GM04503 (cell line): ENCODE measurements at places on chromosomes 6 and 20.

GRCh38 chr20:49747707-49748524, 34.2 kb upstream of the B4GALT5 start:
- DNase-seq = peak; percentile 42

DNA sequence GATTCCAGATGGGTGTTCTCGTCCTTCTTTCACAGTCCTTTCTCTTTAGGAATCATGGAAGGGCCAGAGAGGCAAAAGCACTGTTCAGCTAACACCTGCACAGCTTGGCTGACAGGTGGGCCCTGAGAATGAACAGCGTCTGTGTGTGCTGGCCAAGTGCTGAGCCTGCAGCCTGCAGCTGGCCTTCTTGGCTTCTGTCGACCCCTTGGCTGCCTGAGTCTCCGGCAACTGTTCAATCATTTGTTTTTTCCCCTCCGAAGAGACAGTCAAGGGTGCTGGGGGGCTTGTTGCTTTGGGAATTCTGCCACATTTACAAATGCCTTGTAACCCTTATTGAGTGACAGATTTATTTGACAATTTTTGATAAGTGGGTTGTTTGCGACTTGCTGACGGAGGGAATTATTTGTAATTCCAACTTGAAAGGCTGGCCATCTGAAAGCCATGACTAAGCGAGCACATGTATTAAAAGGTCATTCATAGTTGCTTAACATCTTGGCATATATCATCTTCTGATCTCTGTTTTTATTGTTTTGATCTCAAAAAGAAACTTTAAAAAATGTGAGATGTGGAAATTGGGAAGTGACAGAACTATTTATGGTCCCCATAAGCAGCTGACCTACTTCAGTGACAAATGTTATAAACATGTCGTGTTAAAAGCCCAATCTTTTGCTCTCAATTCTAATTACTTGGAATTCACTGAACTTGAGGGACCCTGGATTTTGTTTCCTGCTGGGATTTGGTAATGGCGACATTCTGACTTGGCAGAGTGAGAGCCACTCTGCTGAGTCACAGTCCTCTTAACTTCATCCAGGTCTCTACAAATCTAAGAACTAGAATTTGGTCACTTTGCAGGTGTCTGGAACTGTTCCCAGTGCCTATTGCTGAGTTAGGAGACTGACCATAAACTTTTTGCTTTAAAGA, 41.9 kb upstream of the FERMT1 start:
- no peak for DNase-seq

DNA sequence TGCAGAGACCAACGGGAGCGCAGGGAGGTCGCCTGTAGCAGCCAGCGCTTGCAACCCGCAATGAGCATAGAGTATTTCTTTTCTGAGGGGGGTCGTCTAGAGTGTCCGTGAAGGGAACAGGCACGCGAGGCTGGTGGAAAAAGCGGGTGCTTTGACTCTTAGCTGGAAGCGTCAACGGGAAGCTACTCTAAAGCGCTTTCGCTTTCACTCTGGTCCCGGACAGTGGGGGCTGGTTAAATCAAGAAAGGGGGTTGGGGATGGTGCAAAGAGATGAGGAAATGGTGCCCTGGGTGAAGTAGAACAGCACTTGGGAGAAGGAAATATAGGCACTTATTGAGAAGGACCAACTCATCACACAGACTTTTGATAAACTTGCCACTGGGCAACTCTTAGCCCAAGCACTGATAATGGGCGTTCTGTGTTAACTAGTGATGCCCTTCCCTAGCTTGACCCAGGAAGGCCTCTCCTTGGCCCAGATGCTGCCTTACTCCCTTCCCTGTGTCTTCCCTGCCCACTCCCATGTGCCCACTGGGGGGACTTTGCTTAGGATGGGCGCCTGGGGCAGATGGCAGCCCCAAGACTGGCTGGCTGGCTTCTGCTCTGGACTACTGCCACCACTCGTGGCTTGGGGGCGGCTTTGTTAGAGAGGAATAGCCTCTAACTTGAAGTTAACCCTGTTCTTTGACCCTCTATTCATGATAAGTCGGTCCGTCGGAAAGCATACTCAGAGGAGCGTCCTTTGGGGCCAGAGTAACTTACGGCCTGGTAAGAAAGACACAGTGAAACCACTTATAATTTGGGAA, 585 bp downstream of the PSMB9 start:
- DNase-seq = peak; percentile 8

GRCh38 chr6:124164343-124164742, 360.7 kb downstream of the NKAIN2 start:
- no peak for DNase-seq

GRCh38 chr20:30985386-30985785, 272.1 kb upstream of the DEFB115 start:
- no peak for DNase-seq

- no peak for DNase-seq
Measured at GRCh38 chr6:126786262-126786661, 332.2 kb upstream of the RSPO3 start.

DNA sequence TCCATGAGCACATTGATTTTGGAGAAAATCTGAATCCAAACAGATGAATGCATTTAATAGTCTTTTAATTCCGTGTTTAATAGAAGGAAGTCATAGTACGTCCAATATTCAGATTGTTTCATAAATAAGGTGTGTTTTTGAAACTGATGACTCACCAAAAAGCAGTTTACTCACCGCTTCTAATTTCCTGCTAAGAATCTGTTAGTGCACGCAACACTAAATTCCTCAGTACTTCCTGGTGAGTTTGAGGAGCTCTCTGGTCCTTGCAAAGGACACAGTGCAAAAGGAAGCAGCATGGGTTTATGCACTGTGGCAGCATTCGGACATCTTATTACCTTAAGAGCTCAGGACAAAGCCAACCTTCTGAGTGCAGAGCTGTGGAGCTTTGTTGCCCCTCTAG, 2.3 kb upstream of the ADGRF1 start:
- DNase-seq = no peak

DNA sequence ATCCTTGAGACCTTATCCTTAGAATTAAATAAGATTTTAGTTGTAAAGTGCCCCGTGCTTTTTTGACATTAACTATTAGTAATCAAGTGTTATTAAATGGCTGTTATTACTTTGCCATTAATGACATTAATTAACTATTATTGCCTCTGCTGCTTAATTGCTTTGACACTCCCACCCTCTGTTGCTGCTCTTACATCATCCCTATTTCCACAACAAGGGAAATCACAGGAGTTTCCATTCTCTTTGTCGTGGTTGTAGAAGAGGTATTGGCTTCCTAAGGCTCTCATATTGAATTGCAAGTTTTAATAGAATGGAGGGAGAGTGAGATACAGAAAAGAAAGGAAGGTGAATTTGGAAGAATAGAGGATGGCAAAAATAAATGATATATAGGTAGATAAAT, 545.8 kb downstream of the MMUT start:
- DNase-seq = no peak
